ENCODE measurements at places on chromosomes 5 and 9. TPM values are rescaled to one million over a fixed set of nuclear protein-coding genes. Genes with fewer than 3 reads are reported as not detected.

Gene PCDHB10
- total RNA-seq, result 1.7 TPM

Gene SLC45A2
- not detected for total RNA-seq

- H3K4me1 ChIP-seq, result peaks cover 27% of the 10 kb centered on the region
- no peak overlapping the region for H3K27ac ChIP-seq
- H3K4me3 ChIP-seq, result no peak overlapping the region
- DNase-seq, result no peak
Measured at GRCh38 chr5:38607396-38607795, 51.0 kb upstream of the LIFR start.

- no peak within 1 kb of the TSS for H3K4me3 ChIP-seq
- no peak for DNase-seq
- H3K4me1 ChIP-seq, result no peaks in the 10 kb centered on the region
Measured at GRCh38 chr9:111794835-111795556, at the start of gene SHOC1. SHOC1 (minus strand) TSS chr9:111794937; CDS start chr9:111791418, 3,519 bp downstream.

DNA sequence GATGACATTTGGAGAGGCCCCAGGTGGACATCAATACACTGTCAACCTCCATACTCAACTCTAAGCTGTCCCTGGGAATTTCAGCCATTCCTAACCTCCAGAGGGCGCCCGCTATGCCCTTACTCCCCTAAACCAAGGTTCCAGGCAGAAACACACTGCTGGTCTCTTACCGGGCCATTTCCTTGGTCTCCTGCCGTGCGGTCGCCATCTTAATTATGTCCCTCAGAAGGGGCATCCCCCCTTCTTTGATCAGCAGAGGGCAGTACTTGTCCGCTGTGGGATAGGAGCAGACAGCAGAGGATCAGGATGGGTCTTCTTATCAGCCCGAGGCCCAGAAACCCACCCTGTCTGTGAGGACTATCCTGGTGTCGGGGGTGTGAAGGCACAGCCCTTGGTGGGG lies 9.3 kb upstream of the ZDHHC12 start:
- DNase-seq, result peak; percentile 95
- peaks cover 6% of the 10 kb centered on the region for H3K36me3 ChIP-seq
- H3K27ac ChIP-seq, result peak overlapping the region; percentile 90
- no peak overlapping the region for H3K4me3 ChIP-seq
- peaks cover 6% of the 10 kb centered on the region for H3K4me1 ChIP-seq
- H3K27me3 ChIP-seq, result no peaks in the 10 kb centered on the region

- no peaks in the 10 kb centered on the region for H3K27me3 ChIP-seq
- peaks cover 22% of the 10 kb centered on the region for H3K4me1 ChIP-seq
- no peaks in the 10 kb centered on the region for H3K36me3 ChIP-seq
- H3K4me3 ChIP-seq, result no peak overlapping the region
- no peak for DNase-seq
Measured at GRCh38 chr9:14075218-14075617, 238.7 kb downstream of the NFIB start.

Measured in WTC11 (cell line).